ENCODE measurements at places on chromosomes 2 and 18.

DNA sequence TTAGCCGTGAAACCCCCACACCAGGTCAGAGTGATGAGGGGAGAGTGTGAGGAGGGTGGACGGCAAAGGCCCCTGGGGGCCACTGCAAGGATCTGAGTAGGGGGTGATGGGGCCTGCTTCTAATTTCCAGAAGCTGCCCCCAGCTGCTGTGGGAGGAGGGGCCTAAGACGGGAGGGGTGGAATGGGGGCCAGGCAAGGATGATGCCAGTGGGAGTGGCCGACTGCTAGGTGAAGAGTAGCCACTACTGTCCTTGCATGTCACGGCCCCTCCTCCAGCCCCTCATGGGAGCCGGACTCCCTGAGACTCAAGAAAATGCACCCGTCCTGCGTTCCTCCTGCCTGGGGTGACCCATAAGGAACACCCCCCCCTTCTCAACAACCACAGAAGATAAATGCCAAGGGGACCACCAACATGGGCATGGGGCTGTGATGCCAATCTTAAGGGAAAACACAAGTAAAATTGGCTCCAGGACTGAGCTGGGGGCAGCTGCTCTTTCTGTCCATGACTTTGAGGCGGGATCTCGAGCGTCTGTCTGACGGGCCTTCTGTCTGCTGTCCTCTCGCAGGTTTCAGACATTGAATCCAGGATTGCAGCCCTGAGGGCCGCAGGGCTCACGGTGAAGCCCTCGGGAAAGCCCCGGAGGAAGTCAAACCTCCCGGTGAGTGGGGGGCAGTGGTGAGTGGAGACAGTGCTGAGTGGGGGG is 24.2 kb upstream of the PRLH start:
- no peak for DNase-seq

GRCh38 chr18:36200354-36200771 is 13.1 kb downstream of the MOCOS start:
- no peak for DNase-seq

- DNase-seq: peak; percentile 37
Measured at GRCh38 chr2:108965540-108966289, 23.3 kb downstream of the EDAR start.

- DNase-seq: no peak
Measured at GRCh38 chr2:169507698-169508097, 1.8 kb upstream of the KLHL41 start.

GRCh38 chr18:9475643-9476591 is 604 bp downstream of the RALBP1 start:
- no peak for DNase-seq

GRCh38 chr2:25835906-25836305 is 42.4 kb downstream of the ASXL2 start:
- DNase-seq: no peak
